ENCODE measurements at places on chromosomes 2 and 18.

- DNase-seq = no peak
These were observed 276.3 kb downstream of the TSN start for GRCh38 chr2:122031544-122032263.

- no peak for DNase-seq
These were observed 608.8 kb downstream of the LRP1B start for GRCh38 chr2:141522048-141522447.

DNA sequence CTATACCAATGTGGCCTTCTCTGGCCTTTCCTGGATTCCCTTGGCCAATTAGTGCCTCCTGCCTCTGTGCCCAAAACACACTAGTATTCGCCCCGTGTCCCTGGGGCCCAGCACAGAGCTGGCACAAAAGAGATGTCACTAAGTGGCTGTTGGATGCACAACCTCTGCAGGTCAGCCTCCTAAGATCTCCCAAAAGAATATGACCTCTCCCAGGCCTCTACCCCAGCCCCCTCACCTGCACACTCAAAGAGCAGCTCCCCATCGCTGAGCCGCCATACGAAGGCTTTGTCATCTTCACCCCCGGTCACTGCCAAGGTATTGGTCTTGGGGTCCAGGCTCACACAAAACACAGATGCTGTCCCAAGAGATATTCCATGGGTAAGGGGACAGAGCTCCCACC is 2.7 kb downstream of the AAMP start:
- no peak for DNase-seq

DNA sequence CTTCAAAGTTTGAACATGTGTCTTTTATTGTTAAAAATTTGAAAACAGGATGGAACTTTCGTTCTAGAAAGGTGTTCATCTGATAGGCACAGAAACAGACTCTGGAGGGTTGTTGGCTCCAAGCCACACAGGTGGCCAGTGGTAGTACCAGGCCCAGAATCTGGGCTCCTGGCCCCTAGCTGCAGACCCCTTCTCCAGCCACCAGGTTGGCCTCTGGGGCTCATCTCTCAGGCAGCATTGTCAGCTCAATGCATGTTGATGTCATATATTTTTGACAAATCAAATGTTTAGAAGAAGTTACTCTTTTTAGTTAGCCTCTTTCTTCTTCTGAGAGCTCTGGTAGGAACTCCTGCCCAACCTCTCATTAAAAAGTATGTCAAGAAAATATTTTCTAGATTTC is 34.5 kb upstream of the CHRNA1 start:
- no peak for DNase-seq

DNA sequence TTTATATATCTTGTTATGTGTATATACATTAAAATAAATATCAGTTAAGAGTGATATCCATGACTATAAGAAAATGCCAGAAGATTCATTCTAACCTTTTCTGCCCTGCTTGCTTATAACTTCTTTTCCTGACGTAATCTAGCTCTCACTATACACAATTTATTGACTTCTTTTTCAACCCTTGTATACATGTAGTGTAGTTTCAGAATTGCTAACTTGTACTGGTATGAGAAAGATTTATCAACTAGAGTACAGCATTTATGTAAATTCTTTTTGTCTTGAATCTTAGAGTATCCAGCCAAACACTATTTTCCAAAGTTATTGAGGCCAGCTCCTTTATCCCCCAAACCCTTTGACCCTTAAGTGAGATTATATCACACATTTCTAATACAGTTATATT is 798.0 kb upstream of the RAB6C start:
- DNase-seq = no peak

DNA sequence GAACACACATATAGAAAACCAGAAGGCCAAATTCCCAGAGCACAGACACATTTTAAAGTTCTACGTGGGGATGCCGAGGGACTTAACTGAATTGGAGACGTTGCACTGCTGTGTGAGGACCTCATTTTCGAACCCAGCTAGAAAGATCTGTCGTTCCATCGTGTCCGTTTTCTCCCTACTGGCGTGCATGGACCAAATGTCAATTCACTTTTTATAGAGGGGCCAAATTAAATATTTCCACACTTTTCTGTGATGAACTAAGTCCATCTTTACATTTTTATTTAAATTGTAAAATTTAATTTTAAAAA is 692 bp upstream of the TSHZ1 start:
- no peak for DNase-seq

DNA sequence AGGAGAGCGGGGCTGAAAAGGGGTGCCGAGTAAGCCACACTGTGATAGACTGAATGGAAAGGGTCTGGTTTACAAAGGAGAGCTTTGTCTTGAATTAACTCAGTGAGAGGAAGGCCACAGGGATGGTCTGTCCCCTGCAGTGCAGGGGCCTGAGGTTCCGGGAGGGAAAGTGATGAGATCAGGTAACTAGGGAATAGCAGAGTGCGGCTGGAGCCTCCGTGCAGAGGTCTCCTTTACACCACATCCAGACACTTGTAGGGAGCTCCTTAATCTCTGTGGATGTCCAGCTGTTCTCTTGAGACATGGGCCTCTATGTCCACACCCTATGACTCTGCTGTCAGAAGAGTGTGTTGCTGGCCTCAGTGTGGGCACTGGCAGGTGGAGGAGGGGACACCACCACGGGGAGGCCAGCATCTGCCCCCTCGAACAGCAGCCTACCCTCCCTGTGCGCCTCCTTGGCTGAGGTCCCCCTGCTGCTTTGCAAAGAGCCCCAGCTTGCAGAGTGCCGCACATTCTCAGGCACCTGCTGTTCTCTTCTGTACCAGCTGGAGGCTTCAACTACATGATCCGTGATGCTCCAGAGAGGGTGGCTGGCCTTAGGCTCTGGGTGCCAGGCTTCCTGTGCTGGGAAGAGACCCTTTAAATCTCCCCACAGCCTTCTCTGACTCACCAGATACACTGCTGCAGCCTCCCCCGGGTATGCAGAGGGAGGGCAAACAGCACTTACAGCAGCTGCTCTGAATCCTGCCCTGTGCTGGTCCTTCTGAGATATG is 25.9 kb downstream of the ENOSF1 start:
- DNase-seq = no peak

DNA sequence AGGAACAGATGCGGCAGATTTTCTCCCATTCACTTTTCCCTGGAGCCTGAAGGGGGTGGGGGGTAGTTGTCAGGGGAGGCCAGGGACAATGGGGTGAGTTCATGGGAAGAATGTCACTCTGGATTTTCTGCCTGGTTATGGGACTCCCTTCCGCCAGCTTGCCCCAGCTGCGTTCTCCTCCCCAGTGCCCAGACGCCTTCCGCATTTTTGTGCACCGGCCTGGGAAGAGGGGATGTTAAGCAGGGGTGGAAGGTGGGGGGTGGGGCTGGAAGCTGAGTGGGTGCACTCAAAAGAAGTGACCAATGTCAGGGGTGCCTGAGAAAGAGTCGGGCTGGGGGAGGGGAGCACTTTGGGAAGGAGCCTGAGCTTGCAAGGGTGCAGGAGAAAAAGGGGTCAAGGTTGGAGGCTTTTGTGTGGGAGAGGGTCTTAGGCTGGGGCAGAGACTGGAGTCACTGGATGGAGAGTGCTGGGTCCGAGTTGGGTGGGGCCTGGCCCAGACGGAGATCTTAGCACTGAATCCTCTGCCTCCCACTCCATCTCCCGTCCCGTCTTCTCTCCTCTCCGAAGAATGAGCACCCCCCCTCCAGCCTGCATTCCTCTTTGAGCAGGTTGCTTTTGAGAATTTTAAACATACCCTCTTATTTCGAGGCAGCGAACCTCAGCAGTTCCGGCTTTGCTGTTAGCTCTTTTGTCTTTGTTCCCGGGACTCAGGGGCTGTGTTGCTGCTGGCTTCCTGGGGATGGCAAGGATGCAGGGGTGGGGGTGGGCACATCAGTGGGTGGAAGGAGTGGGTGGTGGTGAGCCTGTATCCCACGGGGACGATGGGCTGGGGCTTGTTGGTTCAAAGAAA is 2.7 kb downstream of the IGFBP2 start:
- DNase-seq = no peak

DNA sequence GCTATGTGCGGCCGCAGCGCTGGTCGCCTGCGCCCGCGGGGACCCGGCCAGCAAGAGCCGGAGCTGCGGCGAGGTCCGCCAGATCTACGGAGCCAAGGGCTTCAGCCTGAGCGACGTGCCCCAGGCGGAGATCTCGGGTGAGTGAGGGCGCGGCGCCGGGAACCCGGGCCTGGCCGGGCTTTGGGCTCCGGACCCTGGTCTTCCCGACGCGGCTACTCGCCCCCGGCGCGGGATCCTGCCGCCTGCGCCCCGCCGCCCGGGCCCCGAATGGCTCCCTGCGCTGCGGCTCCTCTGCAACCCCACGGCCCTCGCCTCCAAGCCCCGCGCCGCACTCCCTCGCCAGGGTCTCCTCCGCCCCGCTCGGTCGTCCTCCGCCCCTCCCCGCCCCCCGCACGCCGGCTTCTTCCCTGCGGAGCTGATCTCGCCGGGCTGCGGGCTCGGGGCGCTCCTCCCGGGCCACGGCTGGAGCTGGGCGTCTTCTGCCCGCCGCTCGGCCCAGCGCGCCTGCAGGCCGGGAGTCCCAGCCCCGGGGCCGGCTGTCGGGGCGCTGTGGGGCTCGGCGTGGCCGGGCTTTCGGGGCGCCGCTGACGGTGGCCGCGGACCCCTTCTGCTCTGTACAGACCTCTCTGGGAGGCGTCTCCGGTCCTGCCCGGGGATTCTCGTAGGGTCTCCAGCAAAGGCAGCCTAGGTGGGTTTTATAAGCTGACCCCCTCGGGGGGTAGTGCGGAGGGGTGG is 652 bp downstream of the GPC1 start:
- no peak for DNase-seq

GRCh38 chr18:55406451-55406991 is 181.5 kb downstream of the TCF4 start:
- no peak for DNase-seq

DNA sequence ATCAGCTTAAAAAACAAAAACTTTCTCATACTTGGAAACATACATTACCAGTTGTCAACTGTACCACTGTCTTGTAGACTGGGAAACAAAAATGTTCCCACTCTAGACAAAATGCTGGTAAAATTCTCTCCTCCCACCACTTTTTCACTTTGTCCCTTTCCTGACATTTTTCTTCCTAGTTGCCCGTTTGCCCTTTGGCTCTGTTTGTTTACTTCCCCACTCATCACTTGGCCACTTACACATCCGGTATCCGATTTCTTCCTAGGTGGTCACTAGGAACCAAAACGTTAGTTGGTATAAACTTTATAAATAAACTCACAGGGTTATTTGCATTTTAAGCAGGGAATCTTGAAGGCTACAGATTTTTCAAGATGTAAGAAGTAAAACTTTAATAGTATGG is 84.9 kb downstream of the METTL4 start:
- DNase-seq = no peak

DNA sequence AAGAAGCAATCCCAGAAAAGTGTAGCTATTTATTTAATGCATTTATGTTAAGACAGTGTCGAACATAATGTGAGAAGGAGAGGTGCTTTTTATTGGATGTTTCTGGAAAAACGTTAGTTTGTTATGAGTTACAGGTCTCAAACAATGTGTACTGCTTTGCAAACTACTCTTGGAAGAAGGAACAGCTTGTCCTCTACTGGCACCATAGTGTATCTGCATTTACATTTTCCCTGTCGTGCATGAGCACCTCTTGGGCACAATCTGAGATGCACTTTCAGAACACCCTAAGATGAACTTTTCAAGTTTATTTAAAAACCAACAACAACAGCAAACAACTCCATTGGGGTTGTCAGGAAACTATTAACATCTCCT is 22.8 kb downstream of the CCNYL1 start:
- DNase-seq = no peak

DNA sequence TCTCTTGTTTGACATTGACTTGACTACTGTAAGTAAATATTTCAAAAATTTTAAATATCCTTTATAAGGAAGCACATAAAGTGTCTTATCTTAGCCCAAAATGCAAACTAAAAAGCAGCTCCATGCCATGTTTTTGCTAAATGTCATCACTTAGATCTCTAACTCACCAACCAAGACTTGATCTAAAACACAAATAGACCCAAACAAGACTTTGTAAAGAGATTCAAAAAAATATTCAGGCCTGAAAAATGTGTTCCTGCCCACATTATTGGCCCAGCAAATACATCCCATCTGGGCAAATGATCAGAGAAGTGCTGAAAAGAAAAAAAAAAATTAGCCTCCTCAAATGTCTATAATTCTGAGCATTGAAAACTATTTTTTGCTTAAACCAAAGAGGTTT is 187.6 kb downstream of the MREG start:
- no peak for DNase-seq

DNA sequence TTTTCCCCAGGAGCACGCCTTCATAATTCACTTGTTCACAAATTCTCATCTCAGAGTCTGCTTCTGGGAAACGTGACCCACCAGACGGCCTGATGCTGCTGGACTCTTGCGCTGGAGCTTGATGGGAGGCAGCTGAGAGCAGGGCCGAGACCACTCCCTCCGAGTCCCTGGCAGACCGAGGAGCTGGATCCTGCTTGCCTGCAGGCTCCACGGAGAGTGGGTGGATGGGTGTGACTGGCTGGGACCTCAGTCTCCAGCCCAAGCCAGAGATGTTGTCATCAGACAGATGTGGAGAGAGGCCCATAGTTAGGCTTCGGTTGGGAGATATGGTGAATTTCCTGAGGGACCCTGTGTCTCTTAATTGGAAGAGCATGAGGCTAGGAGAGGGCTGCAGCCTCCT is 76.4 kb downstream of the TSN start:
- DNase-seq = no peak

DNA sequence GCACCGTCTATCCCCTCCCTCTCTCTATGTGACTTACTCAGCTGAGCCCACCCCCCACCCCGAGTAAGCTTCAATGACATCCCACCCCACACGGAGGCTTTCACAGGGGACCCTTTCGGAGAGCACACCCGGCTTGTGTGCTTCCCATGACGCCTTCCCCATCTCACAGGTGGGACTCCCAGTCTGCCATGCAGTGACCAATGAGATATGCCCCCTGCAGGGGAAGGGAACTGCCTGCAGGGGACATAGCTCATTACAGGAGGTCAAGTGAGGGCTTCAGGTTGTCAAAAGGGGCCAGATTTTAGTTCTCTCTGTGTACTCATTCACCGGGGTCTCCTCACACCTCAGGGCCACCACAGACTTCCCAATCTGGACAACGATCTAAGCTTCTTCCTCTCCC is 112.6 kb downstream of the GAREM1 start:
- no peak for DNase-seq

- no peak for DNase-seq
These were observed 4.3 kb downstream of the AGPS start for GRCh38 chr2:177396703-177397460.

- DNase-seq = no peak
These were observed 232 bp downstream of the SNED1 start for GRCh38 chr2:240998706-240998994.

DNA sequence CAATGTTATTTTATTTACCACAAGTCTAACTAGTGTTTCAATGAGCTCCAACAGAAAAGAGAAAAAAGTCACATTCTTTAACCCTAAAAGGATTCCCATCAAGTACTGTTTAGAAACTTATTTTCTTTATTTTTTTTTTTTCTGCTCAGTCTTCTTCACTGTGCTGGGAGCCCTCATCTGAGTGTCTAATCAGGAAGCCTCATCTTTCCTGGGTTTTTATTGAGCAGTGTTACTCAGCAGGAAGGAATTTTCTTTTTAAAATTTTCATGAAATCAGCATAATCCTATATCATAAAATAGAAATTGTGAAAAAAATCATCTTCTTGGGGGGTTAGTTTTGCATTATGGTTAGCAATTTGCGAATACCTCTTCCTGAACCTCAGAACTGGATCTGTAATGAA is 453.8 kb downstream of the CDH2 start:
- no peak for DNase-seq

All from activated CD4-positive, alpha-beta T cell treated with anti-CD3 and anti-CD28 coated beads, Interleukin-2, amount 50 U/mL, for 24 hours (primary cell).